HuH-7.5 (cell line): ENCODE measurements at places on chromosomes 3 and 15.

- DNase-seq, result no peak
Observed at GRCh38 chr15:67944010-67944641, 104.3 kb upstream of the RNU6-1 start.

- no peak for DNase-seq
Observed at GRCh38 chr3:17936736-17937480, 194.5 kb upstream of the TBC1D5 start.

- DNase-seq, result no peak
Observed at GRCh38 chr15:86773736-86774135, 694.1 kb downstream of the AGBL1 start.

DNA sequence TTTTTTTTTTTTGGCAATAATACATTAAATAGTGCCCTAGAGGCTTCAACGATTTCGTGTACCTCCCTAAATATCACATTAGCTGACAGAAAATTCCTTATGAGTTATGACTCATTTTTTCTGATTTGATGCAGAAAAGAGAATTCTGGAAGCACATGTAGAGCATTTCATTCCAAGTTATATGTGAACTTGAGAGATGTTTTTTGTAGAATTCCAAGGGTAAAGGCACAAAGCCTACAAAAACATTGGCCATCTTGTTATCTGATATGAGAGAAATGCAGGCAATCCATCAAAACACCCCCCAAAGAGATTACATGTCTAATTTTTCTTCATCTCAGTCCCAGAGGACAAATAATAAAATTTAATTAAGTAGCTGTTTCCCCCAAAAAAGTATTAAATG, 6.7 kb upstream of the PFN2 start:
- DNase-seq, result no peak

DNA sequence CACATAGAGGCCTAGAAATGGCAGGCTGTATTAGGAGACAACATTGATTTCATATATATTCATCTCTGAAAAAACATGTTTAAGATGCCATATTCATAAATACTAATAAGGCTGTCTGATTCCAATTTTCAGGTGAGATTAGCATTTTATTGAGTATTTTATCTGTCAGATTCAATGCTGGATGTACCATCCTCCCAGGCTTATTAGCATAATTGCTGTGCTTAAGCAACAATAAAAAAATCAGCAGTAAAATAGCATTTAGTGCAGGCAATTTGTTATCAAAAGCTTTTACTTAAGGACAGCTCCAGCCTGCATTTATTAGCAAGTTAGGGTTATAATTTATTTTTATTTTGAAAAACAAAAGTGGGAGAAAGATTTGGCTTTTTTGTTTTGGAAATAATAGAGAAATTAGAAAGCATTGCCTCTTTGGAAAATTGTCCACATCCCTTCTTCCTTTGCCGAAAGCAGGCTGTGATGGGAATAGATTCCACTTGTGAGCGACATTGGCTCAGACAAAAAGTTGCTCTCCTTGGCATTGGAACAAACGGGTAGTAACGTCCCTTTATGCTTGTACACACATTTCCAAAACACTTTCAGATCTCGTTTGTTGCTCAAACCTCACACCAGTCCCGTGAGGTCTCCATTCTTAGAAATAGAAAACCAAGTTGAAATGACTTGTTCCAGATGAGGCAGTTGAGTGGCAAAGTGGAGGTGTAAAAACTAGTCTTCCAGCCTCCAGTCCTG, 134.0 kb downstream of the LPP start:
- DNase-seq, result no peak

- no peak for DNase-seq
Observed at GRCh38 chr3:152760024-152760563, 74.8 kb upstream of the P2RY1 start.

DNA sequence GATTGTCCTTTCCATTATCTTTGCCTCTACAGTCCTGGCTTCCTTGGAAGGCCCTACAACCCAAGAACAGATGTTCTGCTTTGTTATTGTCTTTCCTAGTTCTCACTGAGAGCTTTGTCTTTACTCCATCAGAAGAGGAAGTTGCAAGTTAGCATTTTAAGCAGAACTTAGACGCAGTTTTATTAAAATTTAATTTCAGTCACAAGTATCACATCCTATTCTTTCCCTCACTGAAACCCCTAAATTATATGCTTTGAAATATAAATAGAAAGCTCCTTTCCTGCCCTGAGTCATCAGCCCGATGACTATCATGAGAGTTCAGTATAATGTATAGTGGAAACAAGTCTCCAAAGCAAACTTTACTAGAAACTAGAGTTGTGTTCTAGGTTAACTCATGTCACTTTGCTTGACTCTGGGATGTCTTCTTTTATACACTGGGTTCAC, 291.2 kb upstream of the RBMS3 start:
- no peak for DNase-seq

- no peak for DNase-seq
Observed at GRCh38 chr3:143551761-143552160, 296.5 kb downstream of the SLC9A9 start.

- no peak for DNase-seq
Observed at GRCh38 chr3:107650788-107651187, 128.0 kb downstream of the BBX start.

DNA sequence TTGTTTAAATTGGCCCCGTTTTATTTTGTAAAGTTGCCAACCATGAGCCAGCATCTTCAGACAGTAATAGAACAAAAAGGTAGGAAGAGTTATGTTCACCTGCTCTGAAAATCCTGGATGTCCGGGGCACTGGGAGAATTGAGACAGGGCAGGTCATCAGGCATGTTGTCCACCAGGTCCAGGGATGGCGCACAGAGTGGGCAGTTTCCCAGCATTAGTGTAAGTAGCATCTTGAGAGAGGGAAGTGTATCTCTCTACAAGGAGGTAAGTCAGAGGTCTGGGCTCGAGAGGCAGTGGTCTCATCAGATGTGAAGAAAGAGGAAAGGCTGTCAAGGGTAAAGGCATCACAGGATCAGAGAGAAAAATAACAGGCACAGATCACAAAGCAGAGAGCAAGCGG, 339.4 kb downstream of the CLSTN2 start:
- DNase-seq, result no peak

DNA sequence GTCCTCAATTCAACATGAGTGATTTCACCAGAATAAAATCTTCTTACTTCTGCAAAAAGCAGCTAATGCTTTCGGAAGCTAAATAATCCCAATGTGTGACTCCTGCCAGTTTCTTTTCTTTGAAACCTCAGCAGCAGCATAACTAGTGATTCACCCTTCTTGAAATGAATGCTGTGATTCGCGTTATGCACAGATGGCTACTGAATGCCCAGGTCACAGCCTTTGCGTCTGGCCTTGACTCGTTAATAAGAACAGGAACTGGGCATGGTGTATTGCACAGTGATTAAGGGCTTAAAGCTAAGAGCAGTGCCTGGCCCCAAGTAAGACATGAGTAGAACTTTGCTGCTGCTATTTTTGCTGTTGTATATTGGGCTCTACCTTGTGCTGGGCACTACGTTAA, 19.0 kb downstream of the CGNL1 start:
- DNase-seq, result no peak

DNA sequence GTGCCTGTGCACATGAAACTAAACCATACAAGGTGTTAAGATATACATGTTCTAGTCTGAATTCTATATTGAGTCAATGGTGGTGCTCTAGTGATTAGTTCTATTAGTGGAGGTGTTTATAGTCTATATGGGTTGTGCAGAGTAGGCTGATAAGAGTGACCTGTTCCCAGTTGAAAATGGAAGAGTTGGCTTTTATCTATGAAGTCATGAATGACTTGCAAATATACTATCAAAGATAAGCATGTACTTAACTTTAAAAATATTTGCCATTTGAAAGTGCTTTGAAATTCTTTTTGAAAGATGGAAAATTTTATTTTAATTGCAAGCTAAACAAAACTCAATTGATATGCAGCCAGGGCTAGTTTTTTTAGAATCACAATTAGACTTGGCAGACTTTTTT, 150.6 kb upstream of the SGO1 start:
- DNase-seq, result no peak

GRCh38 chr3:86954226-86954625, 36.7 kb downstream of the VGLL3 start:
- no peak for DNase-seq

DNA sequence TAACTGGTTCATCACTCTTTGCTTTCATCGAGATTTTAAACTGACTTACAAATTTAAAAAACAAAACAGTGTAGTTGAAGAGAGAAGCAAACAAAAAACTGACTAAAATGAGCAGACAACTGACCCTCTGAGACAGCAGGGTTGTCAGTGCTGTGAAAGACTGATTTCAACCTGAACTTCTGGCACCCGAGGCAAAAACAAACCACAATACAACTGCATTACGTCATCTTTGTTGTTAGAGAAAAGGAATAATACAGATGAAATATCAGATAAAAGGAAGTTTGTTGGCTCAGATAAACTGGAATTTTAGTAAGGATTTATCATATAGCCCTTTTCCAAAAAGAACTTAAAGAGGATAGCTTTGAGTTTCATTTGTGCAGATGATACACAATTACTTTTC, 51.1 kb downstream of the PARP15 start:
- no peak for DNase-seq

GRCh38 chr3:132695422-132695821, 26.8 kb downstream of the NPHP3 start:
- no peak for DNase-seq

DNA sequence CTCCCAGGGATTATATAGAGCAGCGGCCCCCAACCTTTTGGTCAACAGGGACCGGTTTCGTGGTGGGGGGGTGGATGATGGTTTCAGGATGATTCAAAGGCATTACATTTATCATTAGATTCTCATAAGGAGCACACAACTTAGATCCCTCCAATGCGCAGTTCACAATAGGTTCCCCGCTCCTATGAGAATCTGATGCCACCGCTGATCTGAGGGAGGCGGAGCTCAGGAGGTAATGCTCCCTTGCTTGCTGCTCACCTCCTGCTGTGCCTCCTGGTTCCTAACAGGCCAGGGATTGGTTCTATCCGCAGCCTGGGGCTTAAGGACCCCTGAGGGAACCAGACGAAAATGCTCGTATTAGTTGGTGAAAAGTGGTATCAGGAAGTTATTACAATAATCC, 1.3 kb upstream of the HACD2 start:
- DNase-seq, result peak; percentile 27

DNA sequence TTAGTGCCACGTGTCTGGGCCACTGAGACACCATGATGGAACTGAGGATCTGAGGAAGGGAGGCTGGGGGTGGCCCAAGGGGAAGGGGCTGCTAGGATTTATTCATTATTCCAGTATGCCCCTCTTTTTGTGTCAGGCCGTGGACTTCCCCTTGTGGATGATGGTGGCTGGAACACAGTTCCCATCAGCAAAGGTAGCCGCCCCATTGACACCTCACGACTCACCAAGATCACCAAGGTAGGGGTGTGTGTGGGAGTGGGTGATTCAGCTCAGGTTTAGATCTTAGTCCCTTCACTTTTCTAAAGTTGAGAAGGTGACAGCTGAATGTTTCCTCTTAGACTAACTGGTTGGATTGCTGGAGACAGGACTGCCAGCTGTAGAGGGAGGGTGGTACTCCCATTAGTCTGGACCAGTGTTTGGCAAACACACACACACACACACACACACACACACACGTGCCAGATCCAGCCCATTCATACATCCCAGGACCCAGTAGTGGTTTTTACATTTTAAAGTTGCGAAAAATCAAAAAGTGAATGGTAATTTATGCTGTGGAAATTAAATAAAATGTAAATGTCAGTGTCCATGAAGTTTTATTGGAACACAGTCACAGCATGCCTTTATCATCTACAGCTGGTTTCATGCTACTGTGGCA, 11.4 kb downstream of the EIF4G1 start:
- DNase-seq, result no peak

DNA sequence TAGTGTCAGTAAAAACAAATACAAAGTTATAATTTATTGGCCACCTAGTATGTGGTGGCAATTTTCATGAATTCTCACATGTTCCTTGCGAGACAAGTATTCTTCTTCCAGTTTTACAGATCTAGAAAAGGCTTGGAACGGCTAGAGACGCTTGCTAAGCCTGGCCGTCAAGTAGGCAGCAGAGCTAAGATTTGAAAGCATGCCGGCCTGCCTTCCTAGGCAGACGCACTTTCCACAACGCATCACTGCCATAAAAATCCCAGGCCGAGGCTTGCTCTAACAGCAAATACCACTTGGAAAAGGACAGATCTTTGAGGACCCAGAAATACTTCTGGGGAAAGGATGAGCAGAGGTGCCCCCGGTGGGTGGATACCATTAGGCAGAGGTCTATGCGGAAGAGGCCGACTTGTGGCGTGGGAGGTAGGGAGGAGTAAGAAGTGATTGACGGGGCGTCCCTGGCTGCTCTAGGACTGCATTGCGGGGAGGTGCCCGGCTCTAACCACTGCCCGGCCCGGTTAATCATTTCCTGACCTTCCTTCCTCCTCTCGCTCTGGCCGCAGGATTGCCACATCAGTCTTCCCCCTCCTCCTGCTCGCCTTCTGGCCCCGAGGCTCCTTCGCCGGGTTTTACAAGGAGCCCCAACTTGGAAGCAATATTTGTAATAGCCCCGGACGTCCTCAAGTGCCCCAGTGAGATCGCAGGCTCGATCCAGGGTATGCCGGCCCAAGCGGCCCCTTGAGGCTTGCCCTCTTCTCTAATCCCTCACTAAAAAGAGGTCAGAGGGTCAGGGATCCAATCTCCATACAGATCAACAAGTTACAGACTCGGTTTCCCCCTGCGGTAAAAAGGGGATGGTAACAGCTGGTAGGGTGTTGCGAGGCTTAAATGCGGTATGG, 1.3 kb upstream of the USP3 start:
- DNase-seq, result peak; percentile 49

DNA sequence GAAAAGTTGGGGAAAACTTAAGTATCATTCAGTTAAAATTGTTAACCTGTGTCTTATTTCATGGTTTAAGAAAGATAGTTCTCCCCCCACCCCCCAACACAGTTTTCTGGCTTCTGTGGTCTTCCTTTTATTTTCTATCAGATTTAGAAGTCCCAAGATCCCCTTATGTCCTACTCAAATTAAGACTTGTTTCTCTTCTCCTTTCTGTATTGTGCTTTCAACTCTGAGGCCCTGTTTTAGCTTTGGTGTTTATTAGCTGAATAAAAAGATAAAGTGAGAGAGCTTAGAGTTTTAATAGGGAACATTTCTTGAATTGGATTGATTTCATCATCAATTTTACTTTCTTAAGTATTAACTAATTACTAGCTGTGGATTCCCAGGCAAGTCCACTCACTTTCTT, 62.6 kb downstream of the AKAP13 start:
- DNase-seq, result no peak

- peak; percentile 47 for DNase-seq
Observed at GRCh38 chr3:158725348-158726011, 6.8 kb downstream of the RARRES1 start.
